ENCODE measurements at places on chromosomes 2 and 18.

DNA sequence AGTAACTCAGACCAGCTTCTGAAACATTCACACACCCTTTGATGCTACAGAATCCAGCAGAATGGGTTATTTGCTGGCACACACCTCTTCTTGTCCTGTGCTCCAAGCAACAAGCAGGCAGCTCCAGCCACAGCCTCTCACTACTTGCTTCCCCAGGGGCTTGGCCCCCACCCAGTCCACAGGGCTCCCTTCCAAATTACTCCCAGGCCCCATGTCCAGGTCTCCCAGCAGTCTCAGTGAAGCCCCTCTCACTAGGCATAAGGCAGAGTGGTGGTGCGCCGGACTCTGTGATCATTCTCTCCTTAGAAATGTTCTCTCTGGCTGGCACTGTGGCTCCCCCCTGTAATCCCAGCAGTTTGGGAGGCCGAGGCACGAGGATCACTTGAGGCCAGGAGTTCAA is 25.9 kb downstream of the ITM2C start:
- DNase-seq, result no peak

GRCh38 chr2:66815886-66816285 is 381.0 kb downstream of the MEIS1 start:
- DNase-seq, result no peak

GRCh38 chr18:11586896-11587295 is 22.5 kb upstream of the SLC35G4 start:
- no peak for DNase-seq

- DNase-seq, result no peak
Measured at GRCh38 chr2:214185546-214185945, 225.3 kb upstream of the VWC2L start.

GRCh38 chr18:27785815-27786471 is 391.0 kb downstream of the CDH2 start:
- DNase-seq, result no peak
